ENCODE measurements at places on chromosomes 12 and 14. TPM values are rescaled to one million over a fixed set of nuclear protein-coding genes. Genes with fewer than 3 reads are reported as not detected.
A peak's percentile ranks its signal among the peaks of the same experiment; 100 is the strongest.

The PCNX4 gene
- polyA plus RNA-seq: 8.2 TPM

The JDP2 gene
- 82.5 TPM for polyA plus RNA-seq

The PLCZ1 gene
- polyA plus RNA-seq: not detected

DNA sequence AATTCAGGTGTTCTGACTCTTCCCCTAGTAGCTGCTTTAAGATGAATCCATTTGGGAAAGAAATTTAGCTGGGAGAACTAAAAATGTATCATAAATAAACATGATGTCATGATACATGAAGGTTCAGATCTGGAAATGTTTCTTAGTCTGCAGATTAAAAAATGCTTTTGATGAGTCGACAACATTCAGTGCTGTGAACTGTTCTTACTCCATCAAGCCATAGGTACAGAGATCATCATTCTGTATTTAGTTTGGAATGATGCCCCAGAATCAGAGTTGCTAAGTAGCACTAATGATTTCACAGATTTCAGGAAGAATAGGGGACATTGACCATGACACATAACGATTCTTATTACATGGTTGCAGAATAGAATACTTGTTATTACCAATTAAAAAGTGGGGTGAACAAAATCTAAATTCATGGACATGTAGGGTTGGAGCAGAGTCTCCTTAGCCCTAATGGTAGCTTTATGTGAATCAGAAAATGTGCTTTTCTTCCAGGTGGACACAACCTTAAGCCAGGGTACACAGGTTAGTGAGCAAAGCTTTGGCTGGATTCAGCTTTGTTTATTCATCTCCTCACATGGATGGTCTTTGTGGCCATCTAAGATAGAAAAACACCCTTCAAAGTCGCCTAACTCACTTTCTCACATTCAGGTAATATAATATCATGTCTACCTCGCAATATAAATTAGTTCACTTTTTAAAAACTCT, 205.4 kb upstream of the SEL1L start:
- DNase-seq: no peak

DNA sequence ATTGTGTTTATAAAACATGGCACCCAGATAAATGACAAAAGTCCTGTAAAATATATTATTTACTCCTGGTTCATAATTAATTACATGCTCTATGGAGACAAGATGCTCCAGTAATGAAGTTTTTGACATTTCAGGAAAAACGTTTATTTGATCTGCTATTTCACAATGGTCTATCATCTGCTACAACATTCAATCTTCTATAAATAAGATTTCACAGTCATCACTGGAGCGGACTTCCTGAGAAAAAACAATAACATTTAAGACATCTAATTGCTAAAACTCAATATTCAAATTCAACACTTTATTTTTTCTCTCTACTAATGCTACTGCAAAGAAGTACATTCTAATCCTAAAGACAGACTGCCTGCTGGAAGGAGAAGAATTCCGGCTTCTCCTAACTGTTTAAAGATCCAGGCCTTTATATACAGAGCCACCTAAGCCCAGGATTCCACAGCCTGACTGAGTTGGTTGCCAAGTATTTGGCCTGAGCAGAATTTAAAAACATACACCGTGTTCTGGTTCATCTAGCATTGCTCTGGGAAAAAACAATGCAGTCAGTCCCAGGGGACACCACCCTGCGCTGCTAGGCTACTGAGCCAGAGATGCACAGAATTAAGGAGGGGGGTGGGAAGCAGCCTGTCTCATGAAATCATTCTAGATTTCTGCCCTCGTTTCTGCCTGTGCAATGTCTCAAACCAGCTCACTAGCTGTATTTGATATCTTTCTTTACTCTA, 58.0 kb downstream of the TMTC1 start:
- DNase-seq: peak; percentile 58

DNA sequence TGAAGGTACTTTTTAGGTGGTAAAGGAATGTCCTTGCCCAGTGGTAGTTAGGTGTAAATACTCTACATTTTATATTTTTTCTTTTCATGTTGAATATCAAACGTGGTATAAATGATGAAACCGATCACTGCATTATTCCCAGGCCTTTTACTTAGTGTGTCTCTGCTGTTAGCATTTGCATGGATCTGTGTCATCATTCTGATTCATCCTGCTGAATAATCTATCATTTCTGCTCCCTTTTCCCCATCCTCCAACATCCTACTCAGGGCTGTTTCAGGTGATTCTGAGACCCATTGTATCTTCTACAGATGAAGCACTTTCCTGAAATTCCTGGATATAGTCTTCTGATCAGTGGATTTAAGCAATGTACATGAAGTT, 61.0 kb upstream of the PTHLH start:
- DNase-seq: no peak

DNA sequence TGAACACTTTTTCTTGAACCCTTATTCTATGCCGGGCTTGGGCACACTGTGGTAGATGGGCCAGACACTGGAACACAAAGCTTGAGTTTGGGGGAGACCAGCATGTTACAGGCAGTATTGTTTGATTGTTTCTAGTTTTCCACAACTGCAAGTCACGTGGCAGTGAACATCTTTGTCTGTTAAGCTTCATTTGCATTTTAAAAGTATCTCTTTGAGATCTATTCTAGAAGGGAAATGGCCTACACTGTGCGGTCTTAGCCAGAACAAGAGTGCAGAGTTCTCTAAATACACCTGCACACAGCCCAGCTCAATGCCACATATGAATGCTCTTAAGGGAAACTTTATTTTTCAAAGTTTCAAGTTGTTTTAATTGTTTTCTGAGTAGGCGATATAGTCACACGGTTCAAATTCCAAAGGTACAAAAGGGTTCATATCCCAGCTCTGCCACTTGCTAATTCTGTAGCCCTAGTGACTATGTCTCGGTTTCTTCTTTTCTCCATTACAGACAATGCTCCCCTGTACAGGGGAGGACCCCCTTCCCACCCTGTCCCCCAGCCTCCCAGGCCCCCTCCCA, 24.9 kb downstream of the RIN3 start:
- no peak for DNase-seq

DNA sequence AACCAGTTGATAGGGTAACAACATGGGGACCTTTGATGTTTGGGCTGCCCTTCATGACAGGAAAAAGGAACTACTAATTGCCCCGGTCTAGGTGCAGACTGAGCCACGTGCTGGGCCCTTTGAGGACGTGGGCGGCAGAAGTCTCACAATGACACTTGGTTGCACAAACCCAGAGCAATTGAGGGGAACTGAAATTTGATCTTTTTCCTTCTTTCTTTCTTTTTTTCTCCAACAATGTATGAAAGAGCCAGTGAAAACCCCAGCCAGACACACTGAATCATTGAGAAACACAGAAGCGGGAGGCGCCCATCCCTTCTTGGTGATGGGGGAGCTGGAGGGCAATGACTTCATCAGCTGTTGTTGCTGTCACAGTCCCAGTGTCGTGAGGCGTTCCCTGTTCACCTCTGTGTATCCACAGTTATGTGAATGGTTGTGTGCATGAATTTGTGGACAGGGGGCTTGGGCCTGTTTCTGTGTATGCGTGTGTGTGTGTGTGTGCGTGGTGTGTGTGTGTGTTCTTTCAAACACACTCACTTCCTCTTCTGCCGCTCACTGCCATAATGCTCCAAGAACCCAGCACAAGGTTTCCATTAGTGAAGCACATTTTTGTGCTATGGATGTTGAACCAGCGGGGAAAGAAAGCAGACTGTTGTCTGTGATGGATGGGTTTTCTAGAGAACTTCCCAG, 137.5 kb upstream of the CCND2 start:
- DNase-seq: no peak

GRCh38 chr12:26156201-26156871, 31.5 kb upstream of the BHLHE41 start:
- no peak for DNase-seq
